ENCODE measurements at places on chromosomes 1 and 21. TPM values are rescaled to one million over a fixed set of nuclear protein-coding genes. Genes with fewer than 3 reads are reported as not detected.

AUNIP gene
- 1.5 TPM for total RNA-seq

BATF3 gene
- total RNA-seq = 7.9 TPM

SLAMF8 gene
- total RNA-seq = 1.5 TPM

WASF2 gene
- 58.9 TPM for total RNA-seq

MPZL1 gene
- 69.7 TPM for total RNA-seq

FCGR3A gene
- total RNA-seq = 14.2 TPM

SEC16B gene
- total RNA-seq = 1.7 TPM

RBP7 gene
- 36.3 TPM for total RNA-seq

HES4 gene
- total RNA-seq = 34.6 TPM

RNU1-1 gene
- total RNA-seq = 19,908 TPM

TMEM82 gene
- not detected for total RNA-seq

C1orf53 gene
- total RNA-seq = 6.4 TPM

MTOR gene
- 23.6 TPM for total RNA-seq

AMY2A gene
- total RNA-seq = not detected

RIPPLY3 gene
- not detected for total RNA-seq

C1orf115 gene
- total RNA-seq = 11.0 TPM

ACP6 gene
- 14.2 TPM for total RNA-seq

OBSCN gene
- 35.8 TPM for total RNA-seq

ESRRG gene
- 0.98 TPM for total RNA-seq

PTGER3 gene
- 17.7 TPM for total RNA-seq

RXFP4 gene
- total RNA-seq = not detected

FAM3B gene
- total RNA-seq = 2.9 TPM

PADI4 gene
- total RNA-seq = 0.74 TPM

CHRM3 gene
- total RNA-seq = 1.2 TPM

GSTM5 gene
- 21.1 TPM for total RNA-seq

BGLAP gene
- total RNA-seq = not detected

IL12RB2 gene
- total RNA-seq = 0.74 TPM

LRRC8B gene
- total RNA-seq = 9.8 TPM

CRABP2 gene
- 97.7 TPM for total RNA-seq

SELE gene
- 11.5 TPM for total RNA-seq

PACC1 gene
- 6.1 TPM for total RNA-seq

GSTM3 gene
- 199 TPM for total RNA-seq

NENF gene
- total RNA-seq = 110 TPM

LCA5L gene
- total RNA-seq = not detected

AADACL3 gene
- not detected for total RNA-seq

SH3BGRL3 gene
- 115 TPM for total RNA-seq

BSND gene
- not detected for total RNA-seq

TMPRSS3 gene
- 0.25 TPM for total RNA-seq

DCST1 gene
- total RNA-seq = not detected

DDR2 gene
- total RNA-seq = 153 TPM

SLC44A5 gene
- total RNA-seq = 1.2 TPM

TNFRSF9 gene
- total RNA-seq = not detected

USH2A gene
- total RNA-seq = under 0.01 TPM

OR2G6 gene
- total RNA-seq = not detected

IGSF3 gene
- 38.5 TPM for total RNA-seq

SUSD4 gene
- total RNA-seq = 26.3 TPM

PBXIP1 gene
- total RNA-seq = 56.5 TPM

UBL4B gene
- not detected for total RNA-seq

Measured in vagina (tissue), 2 donors.